ENCODE measurements at places on chromosomes 4 and X. TPM values are rescaled to one million over a fixed set of nuclear protein-coding genes. Genes with fewer than 3 reads are reported as not detected.

The TMPRSS11D gene
- 0.19 TPM for total RNA-seq

DNA sequence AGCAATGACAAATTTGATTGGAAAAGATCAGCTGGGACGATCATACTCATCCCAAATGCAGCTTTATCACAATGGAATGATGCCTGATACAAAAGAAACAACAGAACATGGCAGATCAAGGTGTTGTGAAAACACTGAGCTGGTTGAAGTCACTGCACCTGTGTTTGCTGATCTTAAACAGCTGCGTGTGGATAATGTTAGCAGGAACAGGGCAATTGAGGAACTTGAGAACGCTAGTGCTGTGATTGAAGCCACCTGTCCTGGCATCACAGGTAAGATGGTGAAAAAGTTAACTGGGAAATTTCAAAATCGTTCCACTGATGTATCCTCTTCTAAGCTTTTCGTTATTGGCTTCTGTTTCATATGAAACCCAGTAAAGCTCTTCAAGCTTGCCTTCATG lies 27.4 kb upstream of the SOD3 start:
- DNase-seq = no peak

The HUWE1 gene
- total RNA-seq = 246 TPM

DNA sequence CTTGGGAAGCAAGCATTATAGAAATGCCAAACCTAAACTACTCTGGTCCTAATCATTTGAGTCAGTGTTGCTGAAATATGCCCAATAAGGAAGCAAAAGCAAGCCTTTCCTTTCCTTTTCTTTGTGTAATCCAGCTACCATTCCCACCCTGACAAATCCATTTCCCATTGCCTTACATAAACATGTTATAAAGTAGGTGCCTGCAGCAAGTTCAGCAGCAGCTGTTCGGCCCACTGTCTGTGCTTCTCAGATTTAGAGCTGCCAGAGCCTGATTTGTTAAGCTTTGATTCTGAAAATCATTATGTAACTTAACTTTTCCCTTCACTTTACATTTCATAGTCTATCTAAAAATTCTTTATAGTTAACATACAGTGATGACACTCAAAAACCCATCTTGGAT lies 148.6 kb downstream of the EPHA5 start:
- DNase-seq = no peak

DNA sequence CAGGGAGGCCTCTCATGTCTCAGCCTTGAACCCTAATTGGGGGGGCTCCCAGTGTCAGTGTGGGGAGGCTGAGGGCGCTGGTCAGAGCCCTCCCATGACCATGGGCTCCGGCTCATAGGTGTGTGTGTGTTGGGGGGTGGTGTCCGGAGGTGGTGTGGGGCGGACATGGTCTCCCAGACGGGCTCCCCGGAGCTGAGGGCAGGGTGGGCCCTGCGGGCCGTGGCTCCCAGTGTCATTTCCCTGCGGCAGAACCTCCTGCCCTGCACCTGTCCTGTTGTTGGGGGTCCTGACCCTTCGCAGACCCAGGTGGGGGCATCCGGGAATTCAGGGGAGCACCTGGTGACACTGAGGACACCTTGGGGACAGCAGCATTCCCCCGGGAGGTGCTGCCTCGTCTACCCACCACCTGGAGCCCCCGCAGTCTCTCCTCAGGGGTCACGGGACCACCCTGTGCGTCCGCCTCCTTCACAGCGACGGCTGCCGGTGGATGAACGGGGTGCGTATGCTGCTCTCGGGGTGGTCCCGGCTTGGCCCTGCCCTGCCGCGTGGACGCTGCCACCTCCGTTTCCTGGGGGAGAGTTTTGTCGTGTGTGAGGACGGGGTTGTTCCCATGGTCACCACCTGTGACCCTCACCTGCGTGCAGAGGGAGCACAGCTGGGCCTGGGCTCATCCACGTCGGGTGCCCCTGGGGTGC lies 14.5 kb upstream of the GTPBP6 start:
- no peak for DNase-seq

The ZIC3 gene
- 1.5 TPM for total RNA-seq

DNA sequence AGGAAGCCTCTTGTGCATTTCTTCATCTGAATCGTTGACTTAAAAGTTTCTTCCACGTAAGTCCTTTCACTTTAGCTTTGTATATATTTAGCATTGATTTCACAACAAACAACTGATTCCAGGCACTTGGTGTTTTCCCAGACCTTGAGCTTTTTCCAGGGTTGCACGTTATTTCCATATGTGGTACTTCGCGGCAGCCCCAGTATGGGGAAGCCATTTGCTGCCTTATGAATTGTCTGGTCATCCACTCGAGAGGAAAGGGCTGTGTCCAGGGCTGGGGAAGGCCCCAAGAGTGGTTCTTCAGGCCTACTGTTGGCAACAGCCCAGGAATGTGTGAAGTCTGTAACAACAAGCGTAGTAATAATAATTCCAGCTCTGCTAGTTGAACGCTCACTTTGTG lies 2.8 kb upstream of the TLR8 start:
- DNase-seq = peak; percentile 26

DNA sequence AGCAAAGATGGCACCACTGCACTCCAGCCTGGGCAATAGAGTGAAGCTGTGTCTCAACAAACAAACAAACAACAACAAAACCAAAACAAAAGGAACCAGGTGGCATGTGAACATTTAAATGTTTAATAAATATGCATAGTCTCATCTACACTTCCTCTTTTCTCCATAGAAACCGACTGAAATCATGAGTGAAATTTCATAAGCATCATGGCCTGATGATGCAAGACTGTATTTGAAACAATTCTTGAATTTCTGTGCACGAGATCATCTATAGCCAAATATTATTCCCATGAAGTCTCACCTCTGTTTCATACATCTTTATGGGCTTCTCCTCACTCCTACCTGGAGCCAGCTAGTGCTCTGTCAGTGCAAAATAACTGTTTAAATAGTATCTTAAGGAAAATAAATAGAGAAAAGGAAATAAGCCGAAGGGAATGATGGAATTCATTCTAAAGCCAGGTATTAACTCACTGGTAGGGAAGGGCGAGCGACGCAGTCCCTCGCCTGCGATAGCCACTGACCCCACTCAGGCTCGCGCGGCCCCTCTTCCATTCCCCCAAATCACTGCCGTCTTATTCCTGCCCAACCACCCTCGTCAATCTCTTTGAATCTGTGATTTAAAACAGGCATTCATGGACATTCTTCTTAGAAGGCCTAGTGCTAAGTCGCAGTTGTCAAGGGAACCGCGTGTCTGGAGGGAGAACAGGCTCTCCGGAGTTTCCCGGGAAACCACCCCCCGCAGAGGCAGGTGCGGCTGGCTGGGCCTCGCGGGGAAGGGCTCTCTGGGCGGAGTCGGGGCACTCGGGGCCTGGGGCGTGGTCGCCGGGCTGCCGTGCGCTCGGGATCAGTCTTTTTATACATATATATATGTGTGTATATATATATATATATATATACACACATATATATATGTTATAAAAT lies 52.4 kb upstream of the TRIM2 start:
- peak; percentile 58 for DNase-seq

DNA sequence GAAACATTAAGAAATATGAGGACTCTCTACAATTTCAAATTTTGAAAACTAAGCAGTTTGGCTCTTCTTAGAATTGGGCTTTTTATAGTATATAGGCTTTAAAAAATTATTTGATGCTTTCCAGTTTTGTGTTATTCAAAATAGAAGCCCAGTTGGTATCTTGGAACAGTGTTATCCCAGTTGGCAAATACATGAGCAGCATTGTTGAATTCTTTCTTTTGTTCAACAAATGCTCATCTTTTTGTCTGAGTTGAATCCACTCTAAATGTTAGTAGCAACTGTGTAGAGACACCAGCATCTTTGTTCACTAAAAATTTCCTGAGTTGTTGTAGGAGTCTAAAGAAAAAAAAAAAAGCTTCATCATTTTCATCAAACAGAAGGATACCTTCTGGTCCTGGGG lies 41.0 kb upstream of the LIMCH1 start:
- no peak for DNase-seq

The PROM1 gene
- 25.4 TPM for total RNA-seq

The MAGIX gene
- 3.1 TPM for total RNA-seq

The P2RY4 gene
- total RNA-seq = 2.3 TPM

GRCh38 chr4:53321151-53321983 lies 44.5 kb downstream of the SCFD2 start:
- no peak for DNase-seq

GRCh38 chr4:15130441-15130840 lies 128.2 kb downstream of the CPEB2 start:
- DNase-seq = no peak

DNA sequence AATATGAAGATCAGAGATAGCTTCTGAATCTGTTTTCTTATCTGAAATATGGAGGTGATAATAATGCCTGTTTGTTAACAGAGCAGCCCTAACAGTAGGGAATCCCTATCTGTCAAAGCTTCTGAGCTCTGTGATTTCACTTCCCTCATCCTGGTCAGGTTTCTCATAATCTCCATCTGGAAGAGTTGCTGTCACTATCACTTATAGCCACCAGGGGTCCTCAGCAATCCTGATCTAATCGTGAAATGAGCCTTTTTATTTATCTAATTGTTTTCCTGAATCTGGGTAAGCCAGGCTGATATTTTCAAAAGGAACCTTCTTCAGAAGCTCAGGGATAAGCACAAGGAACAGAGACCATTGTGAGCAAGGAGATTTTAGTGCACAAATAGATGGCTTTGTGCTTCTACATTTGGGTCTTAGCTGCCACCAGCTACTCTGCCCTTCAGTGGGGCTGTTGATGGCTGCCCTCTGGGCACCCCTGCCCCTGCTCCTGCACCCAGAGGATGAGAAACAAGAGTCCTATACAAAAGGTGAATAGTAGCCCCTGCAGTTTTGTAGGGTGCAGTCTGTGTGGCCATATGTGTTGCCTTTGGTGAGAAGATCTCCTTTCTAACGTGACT lies 196.4 kb upstream of the RADX start:
- peak; percentile 22 for DNase-seq

The GUCY1B1 gene
- total RNA-seq = 7.6 TPM

DNA sequence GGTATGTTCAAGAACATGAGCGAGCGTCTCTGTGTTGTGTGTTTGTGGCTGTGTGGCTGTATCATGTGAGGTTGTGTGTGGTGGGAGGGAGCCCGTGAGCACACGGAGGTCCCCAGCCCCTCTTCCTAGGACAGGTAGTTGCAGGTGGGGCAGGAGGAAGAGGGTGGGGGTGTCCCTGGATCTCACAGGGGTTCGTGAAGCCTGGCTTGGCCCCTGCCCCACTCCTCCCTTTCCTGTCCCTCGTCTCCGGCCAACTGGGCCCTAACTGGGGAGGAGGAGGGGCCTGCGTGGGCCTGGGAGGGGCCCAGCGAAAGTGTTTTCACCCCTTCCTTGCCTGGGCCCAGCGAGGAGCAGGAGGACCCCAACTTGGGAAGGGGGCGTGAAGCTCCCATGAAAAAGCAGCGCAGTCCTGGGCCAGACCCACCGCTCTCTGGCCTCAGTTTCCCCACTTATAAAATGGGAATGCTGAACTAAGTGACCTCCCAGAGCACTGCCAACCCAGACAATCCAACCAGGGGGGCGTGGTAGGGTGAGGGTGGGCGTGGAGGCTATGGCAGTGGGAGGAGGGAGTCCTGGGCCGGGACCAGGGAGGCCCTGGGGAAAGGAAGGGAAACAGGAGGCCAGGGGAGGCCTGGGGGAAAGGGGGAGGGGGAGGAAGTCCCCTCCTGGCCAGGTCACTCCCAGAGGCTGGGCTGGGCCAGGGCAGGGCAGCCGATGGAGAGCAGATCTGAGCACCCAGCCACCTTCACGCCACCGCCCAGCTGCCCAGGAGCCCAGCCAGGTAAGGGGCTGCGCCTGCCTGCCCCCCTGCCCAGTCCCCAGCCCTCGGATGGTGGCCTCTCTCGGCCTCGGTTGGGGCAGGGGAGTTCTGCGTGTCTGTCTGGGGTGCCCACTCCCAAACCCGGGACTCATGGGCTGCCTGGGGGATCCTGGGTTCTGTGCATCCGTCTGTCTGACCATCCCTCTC lies at the start of gene AVPR2:
Gene AVPR2, plus strand, starts transcription at position 683 of the 967 bp plus-strand sequence. CDS start 473 bp downstream, outside the sequence.
- no peak for DNase-seq

- DNase-seq = no peak
Measured at GRCh38 chrX:122464341-122464740, 719.7 kb upstream of the GRIA3 start.

DNA sequence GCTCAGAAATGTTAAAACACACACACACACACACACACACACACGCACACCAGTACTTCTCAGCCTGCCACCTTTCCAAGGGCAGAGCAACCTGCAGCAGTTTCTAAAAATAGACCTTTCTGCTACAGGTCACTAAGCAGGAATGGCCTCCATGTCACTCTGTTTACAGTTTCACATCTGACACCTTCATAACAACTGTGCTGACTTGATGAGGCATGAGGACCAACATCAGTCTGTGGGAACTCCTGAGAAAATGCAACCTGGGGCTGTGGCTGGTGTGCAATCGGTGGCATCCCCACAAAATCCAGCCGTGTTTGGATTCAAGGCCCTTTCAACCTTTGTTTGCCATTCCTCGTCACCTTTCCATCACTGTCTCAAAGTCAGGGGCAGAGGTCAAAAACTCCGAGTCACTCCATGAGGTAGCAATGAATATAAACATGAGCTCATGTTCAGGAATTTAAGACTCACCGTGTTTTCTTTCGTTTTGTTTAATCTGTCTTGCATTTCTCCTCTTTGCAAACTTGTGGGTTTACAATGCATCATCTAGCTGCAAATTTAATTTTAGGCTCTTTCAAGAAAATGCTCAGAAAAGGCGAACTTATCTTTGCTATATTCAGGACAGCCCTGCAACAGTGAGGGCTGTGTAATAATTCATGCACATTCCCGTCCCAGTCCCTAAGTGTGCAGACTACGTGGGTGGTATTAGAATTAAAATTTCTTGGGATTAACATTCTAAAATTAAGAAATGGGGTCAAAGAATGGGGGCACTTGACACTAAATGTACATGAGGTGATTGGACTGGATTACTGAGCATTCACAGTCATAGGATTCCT lies 135.3 kb downstream of the SHROOM3 start:
- no peak for DNase-seq

- DNase-seq = no peak
Measured at GRCh38 chrX:136275553-136275952, 24.4 kb upstream of the MAP7D3 start.

The GPC3 gene
- 4.9 TPM for total RNA-seq

The LONRF3 gene
- 8.5 TPM for total RNA-seq

The CITED1 gene
- 439 TPM for total RNA-seq

- peak; percentile 69 for DNase-seq
Measured at GRCh38 chrX:9342561-9343051, 122.3 kb upstream of the TBL1X start.

DNA sequence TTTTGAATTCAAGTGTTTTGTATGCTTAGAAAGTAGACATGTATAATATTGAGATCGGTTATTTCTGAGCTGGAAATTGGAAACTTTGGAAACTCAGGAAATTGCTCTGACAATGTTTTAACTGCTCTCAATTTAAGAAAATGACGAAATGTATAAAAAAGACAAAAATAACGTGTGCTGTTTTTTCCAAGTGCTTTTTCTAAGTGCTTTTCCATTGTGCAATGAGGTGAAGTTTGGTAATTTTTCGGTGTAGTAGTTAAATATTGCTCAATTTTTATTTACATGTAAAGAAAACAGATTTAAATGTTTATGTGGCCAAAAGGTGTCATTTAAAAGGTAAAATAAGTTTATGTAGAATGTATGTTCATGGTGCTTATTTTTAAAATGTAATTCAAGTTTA lies 39.4 kb upstream of the RHOH start:
- no peak for DNase-seq

The GPR34 gene
- total RNA-seq = 1.0 TPM

The OTUD6A gene
- total RNA-seq = 6.9 TPM

The TRIM60 gene
- total RNA-seq = 0.79 TPM

The ENPP6 gene
- 3.5 TPM for total RNA-seq

GRCh38 chr4:179325181-179325580 lies 1882.9 kb upstream of the AGA start:
- no peak for DNase-seq

- no peak for DNase-seq
Measured at GRCh38 chr4:151744614-151745013, 16.2 kb downstream of the GATB start.

The ENPEP gene
- total RNA-seq = 2.4 TPM

The MID2 gene
- total RNA-seq = 11.3 TPM

All from testis (tissue), 5 donors.